Activated CD4-positive, alpha-beta T cell treated with anti-CD3 and anti-CD28 coated beads for 4 hours (primary cell): ENCODE measurements at places on chromosomes 11 and 22.

GRCh38 chr11:74321487-74322188 is 10.2 kb upstream of the P4HA3 start:
- peak; percentile 16 for DNase-seq

DNA sequence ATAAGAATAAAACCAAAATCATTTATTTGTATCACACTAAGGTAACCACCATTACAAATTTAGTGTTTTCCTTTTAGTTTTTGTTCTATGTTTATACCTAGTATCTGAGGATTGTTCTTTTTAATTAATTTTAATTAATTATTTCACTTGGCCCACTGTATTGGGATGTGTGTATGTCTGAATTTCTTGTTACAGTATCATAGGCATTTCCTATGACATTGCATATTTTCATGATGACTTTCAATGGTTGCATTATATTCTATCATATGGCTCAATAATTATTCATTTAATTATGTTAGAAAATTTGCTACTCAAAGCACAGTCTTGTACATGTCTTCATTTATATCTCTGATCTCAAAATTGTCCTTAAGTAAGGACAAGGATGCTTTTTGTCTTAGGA is 41.0 kb downstream of the C11orf71 start:
- DNase-seq: no peak

- DNase-seq: no peak
Measured at GRCh38 chr11:60482361-60482760, 10.2 kb upstream of the MS4A12 start.

DNA sequence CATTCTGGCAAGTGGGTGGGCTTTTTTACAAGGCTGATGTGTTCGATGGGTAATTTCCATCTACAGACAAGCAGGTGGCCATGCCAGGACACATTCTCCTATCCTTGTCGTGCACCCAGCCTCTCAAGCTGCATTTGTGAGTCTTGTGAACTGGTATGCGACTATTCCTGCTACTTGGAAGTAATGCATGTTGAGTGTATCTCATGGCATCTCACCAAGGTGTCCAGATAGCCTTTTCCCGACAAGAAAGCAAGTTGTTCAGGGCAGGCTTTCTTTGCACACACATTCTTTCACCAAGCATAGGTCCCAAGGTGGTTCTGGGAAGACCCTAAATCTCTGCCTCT is 18.8 kb upstream of the SYT13 start:
- DNase-seq: no peak

DNA sequence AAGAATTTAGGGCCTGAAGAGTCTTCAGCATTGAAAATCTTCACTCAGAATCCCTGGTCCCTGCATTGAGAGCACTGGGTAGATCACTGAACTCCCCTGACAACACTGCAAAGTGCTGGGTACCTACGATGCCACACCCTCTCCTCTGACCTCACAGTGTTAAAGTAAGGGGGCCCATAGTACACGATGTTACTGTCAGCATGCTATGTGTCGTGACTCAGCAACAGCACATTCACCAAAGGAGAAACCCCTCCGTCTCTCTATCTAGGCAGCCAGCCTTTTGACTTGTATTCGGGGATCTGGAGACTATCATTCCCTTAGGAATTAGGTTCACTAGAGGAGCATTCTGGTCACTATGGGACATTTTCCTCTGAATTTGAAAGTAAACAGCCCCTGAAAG is 67.4 kb upstream of the PITPNB start:
- no peak for DNase-seq

- no peak for DNase-seq
Measured at GRCh38 chr11:31810779-31811647, at the start of gene PAX6. Gene PAX6, minus strand, starts transcription at chr11:31811322. Its CDS starts 4,911 bp downstream, at chr11:31806411.

- DNase-seq: no peak
Measured at GRCh38 chr11:99065121-99065520, 44.4 kb downstream of the CNTN5 start.

- DNase-seq: no peak
Measured at GRCh38 chr22:26170795-26171580, 1.7 kb downstream of the SEZ6L start.

- DNase-seq: no peak
Measured at GRCh38 chr11:125939081-125939521, 6.7 kb upstream of the VSIG10L2 start.

DNA sequence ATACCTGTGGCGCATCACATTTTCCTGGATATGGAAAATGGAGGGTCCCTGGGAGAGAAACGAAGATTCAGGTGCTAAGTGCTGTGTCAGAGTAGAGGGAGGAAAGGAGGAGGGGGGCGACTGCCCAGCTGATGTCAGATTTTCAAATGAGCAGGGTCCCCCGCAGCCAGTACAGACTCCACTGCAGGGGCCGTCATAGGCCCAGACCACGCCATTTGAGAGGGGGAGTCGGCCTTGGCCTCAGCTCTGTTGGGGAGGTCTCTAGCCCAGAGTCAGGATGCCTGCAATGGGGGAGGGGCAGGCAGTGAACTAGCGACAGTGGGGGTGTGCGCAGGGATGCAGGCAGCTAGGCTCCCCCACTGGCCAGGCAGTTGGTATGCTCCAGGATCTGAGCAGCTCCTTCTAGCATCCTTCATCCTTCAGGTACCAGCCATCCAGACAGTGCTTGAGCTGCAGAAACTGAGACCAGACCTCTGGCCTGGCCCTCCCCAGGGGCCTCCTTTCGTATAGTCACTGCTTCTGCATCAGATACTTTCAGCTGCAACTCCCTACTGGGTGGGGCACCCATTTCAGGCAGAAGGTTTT is at the start of the genes BSCL2 and GNG3:
Gene BSCL2 (minus strand): TSS at position 148 of the 585 bp plus-strand sequence. CDS start 229 bp downstream, outside the sequence.
Gene GNG3 (plus strand): TSS at position 400 of the 585 bp plus-strand sequence. CDS start 620 bp downstream, outside the sequence.
- DNase-seq: no peak

- DNase-seq: no peak
Measured at GRCh38 chr11:73140213-73141030, 1.7 kb downstream of the FCHSD2 start.

DNA sequence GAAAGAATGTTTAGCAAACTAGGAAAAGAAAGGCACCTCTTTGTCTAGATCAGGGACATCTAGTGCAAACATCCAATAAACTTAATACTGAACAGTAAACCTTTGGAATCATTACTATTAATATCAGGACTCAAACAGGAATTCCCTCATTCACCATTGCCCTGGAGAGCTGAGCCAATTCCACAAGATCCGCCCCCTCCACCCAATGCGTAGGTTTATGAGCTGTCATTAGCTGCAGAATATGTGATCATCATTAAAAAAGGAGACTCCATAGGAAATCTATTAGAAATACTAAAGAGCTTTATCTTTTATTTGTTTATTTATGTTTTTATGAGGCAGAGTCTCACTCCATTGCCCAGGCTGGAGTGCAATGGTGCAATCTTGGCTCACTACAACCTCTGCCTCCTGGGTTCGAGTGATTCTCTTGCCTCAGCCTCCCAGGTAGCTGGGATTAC is 5.5 kb downstream of the IL17REL start:
- DNase-seq: no peak

DNA sequence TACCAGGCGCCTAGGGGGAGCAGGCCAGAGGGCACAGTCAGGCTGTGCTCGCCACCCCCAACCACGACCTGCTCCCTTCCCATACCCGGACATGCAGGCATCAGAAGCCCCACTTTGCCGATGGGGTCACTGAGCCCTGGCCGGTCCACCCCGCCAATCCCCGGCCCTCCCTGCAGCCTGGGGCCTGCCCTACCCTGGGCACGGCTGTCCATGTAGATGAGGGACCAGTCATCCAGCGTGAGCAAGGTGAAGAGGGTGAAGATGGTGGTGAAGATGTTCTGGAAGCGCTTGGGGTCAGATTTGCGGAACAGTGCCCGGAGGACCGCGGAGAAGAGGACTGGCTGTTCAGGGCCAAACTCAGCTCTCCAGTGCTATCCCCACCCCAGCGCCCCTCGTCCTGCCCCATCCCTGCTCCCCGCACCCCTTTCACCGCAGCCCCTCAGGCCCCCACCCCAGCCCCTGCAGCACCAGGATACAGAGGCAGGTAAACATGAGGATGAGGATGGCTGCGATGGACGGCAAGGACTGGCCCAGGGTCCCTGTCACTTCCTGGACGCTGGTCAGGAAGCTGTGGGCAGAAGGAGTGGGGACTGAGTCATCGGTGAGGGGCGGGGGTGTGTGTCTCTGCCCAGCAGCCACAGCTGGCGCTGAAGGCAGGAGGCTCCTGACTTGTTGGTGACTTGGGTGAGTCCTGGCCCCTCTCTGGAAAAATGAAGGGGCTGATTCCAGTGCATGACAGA is 5.5 kb downstream of the CATSPER1 start:
- no peak for DNase-seq

DNA sequence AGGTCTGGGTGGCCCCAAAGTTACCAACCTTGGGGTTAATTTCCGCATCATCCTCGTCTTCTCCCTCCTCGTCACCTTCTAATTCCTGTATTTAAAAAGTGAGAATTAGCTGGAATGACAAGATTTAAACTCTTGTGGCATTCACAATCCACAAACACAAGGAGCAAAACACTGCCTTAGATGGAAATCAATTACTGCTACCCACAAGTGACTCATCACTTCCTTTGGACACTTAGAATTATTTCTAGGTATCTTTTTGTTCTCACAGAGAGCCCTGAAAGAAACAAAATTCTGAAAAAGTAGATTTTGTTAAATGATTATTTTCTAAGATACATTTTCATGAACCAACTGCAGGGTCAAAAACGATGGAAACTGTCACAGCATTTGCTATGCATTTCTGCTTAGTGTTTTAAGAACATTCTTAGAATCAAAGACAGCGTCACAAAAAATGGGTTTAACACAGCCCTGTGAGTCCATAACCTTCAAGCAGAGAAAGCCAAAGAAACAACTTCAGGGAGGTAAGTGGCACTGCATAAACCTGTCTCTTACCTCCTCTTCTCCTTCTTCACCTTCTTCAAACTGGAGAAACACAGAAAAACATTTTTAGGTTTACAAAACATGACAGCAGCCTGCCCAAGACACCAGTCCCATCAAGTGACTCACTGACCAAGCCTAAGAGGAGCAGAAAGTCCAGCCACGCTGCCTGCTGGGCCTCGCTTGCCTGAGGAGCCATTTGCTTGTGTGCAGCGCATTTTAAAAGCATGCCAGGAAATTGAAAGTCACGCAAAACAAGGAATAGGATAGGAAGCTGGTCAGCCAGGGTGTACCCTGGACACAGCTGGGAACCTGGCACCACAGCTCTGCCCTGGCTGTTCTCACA is 22.3 kb upstream of the PHLDA2 start:
- DNase-seq: no peak

- no peak for DNase-seq
Measured at GRCh38 chr22:20076627-20077172, 3.3 kb upstream of the DGCR8 start.

GRCh38 chr11:34432822-34433221 is 5.9 kb upstream of the CAT start:
- no peak for DNase-seq

GRCh38 chr22:47032091-47032943 is 269.9 kb downstream of the TBC1D22A start:
- DNase-seq: no peak

DNA sequence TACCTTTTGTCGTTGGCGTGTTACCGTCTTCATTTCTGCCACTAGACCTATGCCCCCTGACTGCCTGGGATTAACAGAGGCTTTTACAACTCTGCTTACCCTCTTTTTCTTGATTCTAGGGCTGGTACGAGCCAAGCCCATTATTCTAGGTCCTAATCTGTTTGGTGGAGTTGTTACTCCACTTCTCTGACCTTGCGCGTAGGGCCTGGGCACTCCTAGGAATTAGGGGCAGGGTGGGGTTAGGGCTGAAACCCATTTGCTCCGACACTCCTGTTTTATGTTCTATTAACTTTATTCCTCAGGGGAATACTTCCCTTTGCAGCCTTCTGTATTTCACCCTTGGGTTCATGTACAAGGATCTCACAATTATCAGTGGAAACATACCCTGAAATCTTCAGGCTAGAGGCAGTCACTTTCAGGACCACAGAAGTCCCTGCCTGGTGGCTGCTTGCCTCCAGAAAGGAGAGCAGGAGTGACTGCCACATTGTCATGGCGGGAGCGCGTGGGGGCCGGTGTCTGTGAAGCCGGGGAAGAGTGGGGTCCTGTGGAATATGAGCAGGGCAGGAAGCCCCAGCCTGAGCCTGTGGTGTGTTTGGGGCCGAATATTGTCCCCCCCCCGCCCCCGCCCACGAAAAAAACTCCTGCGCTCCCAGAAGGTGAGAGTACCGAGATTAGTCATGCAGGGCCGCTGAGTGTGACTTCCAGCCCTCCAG is 731 bp upstream of the SLC37A2 start:
- DNase-seq: no peak

- no peak for DNase-seq
Measured at GRCh38 chr11:11977206-11977938, 31.1 kb downstream of the DKK3 start.

DNA sequence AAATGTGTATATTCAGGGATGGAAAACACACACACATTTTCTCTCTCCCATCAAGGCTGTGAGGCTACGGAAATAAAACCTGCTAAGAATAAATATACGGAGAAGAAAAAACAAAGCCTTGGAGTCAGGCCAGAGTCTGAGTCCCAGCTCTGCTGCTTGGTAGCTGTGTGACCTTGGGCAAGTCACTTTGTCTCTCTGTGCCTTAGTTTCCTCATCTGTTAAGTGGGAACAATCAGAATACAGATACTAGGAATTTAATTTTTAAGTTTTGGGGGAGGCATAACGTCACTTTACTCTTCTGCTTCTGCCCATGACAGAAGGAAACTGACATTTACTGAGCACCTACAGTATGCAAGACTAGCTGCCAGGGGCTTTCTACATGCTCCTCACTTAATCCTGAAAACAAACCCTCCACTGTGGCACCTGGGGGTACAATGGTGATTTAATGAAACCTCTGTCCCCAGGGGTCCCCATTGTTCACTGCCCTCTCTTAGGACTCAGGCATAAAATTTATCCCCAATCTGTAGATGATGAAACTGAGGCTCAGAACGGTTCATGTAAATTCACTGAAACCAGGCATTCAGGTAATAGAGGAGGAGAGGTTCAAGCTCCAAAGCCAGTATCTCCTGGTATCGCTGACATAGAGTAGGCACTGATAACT is 131.9 kb upstream of the SERPIND1 start:
- DNase-seq: no peak

DNA sequence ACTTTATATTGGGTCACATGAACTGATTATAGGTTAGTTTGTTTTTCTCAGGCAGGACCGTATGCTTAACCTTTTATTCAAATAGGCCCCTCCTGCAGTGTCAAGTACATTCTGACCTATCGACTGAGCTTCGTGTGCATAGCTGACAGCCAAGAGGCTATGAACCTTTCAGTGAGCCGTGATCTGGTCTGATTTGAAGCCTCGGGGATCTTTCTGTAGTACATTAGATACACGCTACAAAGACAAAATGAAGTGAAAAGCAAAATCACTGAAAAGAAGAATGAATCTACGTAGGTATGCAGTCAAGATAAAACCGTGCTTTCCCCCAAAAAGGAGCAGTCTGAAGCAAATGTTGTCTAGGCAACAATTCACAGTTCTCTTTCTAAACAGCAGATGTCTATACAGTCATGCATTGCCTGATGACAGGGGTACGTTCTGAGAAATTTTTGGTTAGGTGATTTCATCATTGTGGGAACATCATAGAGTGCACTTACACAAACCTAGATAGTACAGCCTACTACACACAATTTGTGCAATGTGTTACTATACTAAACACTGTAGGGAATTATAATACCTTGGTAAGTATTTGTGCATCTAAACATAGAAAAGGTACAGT is 18.1 kb downstream of the JHY start:
- no peak for DNase-seq

GRCh38 chr11:72759468-72759985 is 7.3 kb upstream of the ARAP1 start:
- DNase-seq: no peak
